ENCODE measurements at places on chromosomes 1 and 21.

DNA sequence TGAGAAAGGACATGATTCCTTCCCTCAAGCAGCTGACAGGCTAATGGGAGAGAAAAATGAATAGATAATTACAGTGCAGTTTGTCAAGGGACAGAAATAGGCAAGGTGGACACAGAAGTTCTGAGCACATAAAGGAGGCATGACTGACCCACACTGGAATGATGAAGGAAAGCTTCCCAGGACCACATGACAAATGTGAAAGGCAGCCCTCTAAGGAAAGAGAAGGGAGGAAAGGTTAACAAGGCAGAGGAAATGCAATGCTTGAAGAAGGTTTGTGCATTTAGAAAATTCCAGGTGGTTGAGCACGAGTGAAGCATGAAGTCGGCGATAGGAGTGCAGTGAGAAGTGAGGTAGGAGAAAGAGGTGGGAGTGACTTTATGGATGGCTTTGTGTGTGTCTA lies 37.4 kb downstream of the LAMC2 start:
- no peak overlapping the region for H3K27ac ChIP-seq
- peaks cover 6% of the 10 kb centered on the region for H3K4me1 ChIP-seq
- peak; percentile 14 for DNase-seq

DNA sequence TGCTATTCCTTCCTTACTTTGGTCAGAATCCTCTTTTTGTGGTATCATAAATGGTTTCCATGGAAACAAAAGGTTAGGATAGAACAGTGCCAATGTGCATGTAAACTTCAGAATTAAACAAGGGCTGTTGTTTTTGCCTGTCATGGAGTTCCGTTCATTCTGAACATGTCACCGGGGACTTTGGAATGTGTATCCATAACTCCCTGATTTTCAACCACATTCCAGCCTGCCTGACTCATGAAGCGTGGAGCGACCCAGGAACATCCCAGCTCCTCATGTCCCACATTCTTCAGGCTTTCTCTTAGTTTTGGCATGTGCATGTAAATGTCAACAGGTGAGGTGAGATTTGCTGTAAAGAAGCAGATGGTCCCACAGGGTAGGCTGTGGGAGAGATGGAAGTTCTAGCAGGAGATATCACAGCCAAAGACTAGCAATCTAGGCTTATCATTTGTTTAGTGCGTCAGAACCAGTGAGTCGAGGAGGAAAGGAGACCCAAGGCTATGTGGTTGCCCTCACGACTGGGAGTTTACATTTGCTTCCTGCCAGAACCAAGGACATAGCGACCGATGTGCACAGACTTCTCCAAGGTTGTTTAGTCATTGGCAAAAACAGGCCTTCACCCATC lies 23.0 kb upstream of the DNAJC11 start:
- H3K27ac ChIP-seq: peak overlapping the region; percentile 67
- DNase-seq: peak; percentile 82
- no peak overlapping the region for H3K4me3 ChIP-seq

DNA sequence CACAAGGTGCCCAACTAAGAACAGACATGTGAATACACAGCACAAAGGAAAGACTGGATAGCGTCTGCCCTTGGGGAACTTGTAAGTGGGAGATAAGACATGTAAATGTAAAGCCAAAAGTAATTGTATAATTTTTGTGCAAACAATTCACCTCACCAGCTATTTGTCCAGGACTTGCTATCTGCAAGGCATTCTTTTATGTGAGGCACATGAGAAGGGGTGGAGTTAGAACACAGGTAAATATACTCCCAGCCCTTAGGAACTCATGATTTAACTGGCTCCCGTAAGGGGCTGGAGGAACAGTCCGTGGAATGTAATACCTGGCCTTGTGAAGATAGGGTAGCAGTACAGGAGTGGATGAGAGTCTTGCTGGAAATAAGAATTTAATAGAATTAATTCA lies 61.3 kb downstream of the CDK18 start:
- no peak for DNase-seq
- H3K36me3 ChIP-seq: no peaks in the 10 kb centered on the region
- peaks cover 83% of the 10 kb centered on the region for H3K27me3 ChIP-seq
- no peak overlapping the region for H3K27ac ChIP-seq
- no peak overlapping the region for H3K4me3 ChIP-seq

- H3K27ac ChIP-seq: no peak within 1 kb of the TSS
- no peak within 1 kb of the TSS for H3K4me3 ChIP-seq
- no peak for DNase-seq
- H3K36me3 ChIP-seq: no peaks in the 10 kb centered on the region
Observed at GRCh38 chr1:159826441-159827101, at the start of gene SLAMF8. TSS of gene SLAMF8 (plus strand) at chr1:159826873. CDS start at chr1:159826899, 26 bp downstream.

GRCh38 chr1:36088265-36088576 lies 471 bp upstream of the ADPRS start:
- no peak overlapping the region for H3K27ac ChIP-seq
- H3K27me3 ChIP-seq: peaks cover 16% of the 10 kb centered on the region
- peaks cover 25% of the 10 kb centered on the region for H3K36me3 ChIP-seq
- DNase-seq: no peak
- H3K4me3 ChIP-seq: peak overlapping the region; percentile 47

DNA sequence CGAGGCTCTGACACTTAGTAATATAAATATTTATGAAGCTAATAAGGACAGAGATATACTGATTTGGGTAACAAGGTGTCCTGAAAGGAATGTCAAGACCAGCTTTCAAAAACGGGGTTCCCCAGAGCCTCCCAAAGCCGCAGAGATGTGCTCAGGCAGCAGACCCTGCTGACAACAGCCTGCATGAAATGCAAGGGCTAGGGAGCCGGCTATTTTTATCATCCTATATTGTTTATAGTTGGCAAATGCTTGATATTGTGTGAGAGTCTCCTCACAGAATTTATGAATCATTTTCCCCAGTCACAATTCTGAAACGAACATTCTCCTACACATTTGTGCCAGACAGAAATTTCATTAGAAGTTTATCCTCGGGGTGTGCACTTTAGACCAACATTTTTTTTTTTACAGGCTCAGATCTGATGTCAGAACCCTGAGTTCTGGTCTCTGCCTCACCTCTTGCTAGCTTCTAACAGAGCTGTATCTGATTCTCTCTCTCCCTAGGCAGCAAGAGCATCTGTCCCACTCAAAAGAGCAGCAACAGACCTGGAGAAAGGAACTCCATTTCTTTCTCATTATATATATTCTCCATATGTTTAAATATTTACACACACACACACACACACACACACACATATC lies 302.3 kb upstream of the PLD5 start:
- no peak for DNase-seq
- no peaks in the 10 kb centered on the region for H3K4me1 ChIP-seq
- H3K36me3 ChIP-seq: no peaks in the 10 kb centered on the region
- no peak overlapping the region for H3K27ac ChIP-seq
- H3K27me3 ChIP-seq: no peaks in the 10 kb centered on the region

DNA sequence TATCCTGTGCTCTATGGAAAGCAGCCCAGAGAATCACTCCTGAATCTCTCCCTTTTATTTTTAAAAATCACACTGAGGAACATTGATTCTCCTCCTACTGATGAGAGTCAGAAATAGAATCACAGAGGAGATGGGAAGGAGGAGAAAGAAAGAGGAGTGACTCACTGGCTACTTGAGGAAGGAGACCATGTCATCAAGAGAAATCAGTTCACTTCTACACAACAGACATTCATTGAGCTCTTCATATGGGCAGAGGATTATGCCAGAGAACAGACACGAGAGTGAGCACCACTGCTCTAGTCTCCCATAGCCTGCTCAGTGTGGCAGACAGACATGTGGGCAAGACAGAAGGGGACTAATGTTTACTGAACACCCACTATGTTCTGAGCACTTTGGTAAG lies 44.2 kb downstream of the RAB3B start:
- no peaks in the 10 kb centered on the region for H3K27me3 ChIP-seq
- no peak overlapping the region for H3K27ac ChIP-seq
- peaks cover 2% of the 10 kb centered on the region for H3K4me1 ChIP-seq
- no peaks in the 10 kb centered on the region for H3K36me3 ChIP-seq

DNA sequence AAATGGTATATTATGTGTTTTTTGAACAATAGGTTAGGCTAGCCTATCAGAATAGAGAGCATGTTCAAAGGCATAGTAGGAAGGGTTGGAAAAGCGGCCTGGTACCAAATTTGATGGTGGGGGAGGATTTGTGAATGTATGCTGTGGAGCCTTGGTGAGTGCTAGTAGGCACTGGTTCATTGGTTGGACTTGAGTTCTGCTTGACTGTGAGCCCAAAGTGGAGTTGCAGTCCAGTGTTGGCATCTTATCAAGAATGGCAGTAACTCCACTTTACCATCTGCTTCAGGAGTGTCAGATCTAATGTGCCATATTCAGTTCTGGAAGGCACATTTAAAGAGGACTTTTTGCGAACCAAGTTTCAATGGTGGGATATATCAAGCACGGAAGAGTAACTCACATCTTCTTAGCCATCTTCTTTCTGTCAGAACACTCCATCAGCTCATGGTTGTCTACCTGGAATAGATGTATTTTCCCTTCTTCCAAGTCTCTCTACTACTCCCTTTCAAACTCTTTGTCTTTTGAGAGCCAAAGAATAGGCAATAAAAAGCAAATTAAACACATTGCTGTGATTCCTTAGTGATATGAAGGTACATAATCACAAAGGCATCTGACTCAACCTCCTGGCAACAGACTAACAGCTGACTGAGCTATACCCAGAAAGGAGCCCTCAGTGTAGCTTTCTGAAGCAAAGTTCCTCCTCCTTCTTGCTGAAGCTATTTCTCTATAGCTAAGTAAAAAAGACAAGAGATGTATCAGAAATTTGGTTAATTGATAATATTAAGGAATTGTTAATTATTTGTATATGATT lies 21.7 kb downstream of the LRRC8B start:
- no peaks in the 10 kb centered on the region for H3K4me1 ChIP-seq
- no peaks in the 10 kb centered on the region for H3K36me3 ChIP-seq
- no peaks in the 10 kb centered on the region for H3K27me3 ChIP-seq
- H3K4me3 ChIP-seq: no peak overlapping the region
- no peak overlapping the region for H3K27ac ChIP-seq
- DNase-seq: no peak

DNA sequence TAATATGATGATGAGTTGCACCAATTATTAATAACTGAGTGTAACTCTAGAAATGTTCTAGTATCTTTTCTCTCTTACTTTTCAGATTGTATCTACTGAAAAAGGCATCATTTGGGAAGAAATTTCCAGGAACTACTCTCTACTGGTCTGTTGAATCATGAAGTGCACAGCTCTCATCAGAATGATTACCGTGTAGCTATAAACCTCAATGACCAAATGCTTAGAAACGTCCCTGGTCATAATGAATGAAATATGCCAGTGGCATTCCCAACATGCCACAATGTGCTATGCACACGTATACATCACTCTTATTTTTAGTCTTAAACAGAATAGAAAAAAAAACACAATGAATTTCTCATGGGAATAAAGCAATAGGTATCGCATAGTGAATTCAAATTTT lies 534.3 kb upstream of the OLFM3 start:
- no peak overlapping the region for H3K4me3 ChIP-seq
- no peak overlapping the region for H3K27ac ChIP-seq
- no peaks in the 10 kb centered on the region for H3K36me3 ChIP-seq
- no peak for DNase-seq

GRCh38 chr1:48495166-48495565 lies 23.2 kb upstream of the SPATA6 start:
- no peak overlapping the region for H3K4me3 ChIP-seq
- H3K27me3 ChIP-seq: no peaks in the 10 kb centered on the region
- DNase-seq: no peak
- no peaks in the 10 kb centered on the region for H3K36me3 ChIP-seq
- H3K4me1 ChIP-seq: peaks cover 16% of the 10 kb centered on the region

DNA sequence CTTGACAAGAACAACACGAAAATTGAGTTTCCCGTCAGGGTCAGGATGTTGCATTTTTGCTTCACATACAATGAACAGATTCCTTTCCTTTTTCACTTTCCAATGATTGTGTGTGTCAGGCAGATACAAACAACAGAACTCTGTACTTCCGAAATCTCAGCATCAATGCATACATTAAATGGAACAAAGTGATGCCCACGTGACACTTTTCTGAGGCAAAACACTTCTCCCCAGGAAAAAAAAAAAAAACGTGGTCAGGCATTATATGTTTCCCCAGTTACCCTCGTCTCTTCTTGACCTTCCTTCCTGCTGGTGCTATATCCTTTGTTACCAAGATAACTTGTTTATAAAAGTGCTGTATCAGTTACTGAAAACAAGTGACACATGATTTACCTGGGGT lies 181.8 kb downstream of the ZNF281 start:
- peaks cover 2% of the 10 kb centered on the region for H3K4me1 ChIP-seq
- no peak overlapping the region for H3K27ac ChIP-seq
- no peak for DNase-seq
- H3K36me3 ChIP-seq: no peaks in the 10 kb centered on the region
- H3K27me3 ChIP-seq: no peaks in the 10 kb centered on the region
- H3K4me3 ChIP-seq: no peak overlapping the region

DNA sequence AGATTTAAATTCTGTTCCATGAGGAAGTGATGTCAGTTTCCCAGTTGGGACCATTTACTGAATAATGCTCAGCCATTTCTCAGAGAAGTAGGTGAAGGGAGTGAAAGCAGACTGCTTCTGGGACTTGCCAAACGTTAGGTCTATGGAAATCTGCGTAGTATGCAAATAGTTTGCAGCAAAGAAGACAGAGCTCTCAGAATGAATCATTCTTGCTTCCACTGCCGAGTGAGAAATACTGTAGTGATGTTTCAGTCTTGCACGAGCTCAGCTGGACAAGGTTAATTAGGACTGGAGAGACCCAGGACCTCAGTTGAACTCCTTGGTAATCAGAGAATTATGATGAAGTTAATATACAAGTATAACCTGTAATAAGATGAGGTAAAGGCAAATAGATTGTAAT lies 317.7 kb upstream of the DAB1 start:
- no peaks in the 10 kb centered on the region for H3K4me1 ChIP-seq
- H3K27me3 ChIP-seq: no peaks in the 10 kb centered on the region
- no peak overlapping the region for H3K4me3 ChIP-seq
- no peaks in the 10 kb centered on the region for H3K36me3 ChIP-seq
- no peak overlapping the region for H3K27ac ChIP-seq

DNA sequence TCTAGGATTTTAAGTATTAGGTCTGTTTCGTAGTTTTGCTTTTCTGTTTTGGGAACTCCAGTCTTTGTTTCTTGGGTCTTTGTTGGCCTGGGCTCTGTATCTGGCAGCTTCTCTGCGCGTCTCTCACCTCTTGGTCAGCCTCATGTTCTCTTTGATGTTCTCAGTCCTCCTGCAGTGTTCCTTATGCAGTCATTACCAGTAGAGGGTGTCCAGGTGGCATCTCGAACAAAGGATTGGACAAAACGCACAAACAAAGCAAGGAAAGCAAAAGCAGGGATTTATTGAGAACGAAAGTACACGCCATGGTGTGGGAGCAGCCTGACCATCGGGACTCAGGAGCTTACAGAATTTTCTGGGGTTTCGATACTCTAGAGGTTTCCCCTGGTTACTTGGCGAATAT lies 133.7 kb upstream of the COL6A1 start:
- H3K4me3 ChIP-seq: no peak overlapping the region
- peaks cover 8% of the 10 kb centered on the region for H3K4me1 ChIP-seq
- no peaks in the 10 kb centered on the region for H3K27me3 ChIP-seq

- H3K4me3 ChIP-seq: no peak overlapping the region
- H3K4me1 ChIP-seq: no peaks in the 10 kb centered on the region
- H3K27me3 ChIP-seq: no peaks in the 10 kb centered on the region
- no peaks in the 10 kb centered on the region for H3K36me3 ChIP-seq
- no peak for DNase-seq
Observed at GRCh38 chr1:57160594-57160993, 194.8 kb upstream of the C8B start.

Data from mesenchymal stem cell (in vitro differentiated cells and primary cell).